ENCODE measurements at places on chromosomes 1 and 21.
A peak's percentile ranks its signal among the peaks of the same experiment; 100 is the strongest.

DNA sequence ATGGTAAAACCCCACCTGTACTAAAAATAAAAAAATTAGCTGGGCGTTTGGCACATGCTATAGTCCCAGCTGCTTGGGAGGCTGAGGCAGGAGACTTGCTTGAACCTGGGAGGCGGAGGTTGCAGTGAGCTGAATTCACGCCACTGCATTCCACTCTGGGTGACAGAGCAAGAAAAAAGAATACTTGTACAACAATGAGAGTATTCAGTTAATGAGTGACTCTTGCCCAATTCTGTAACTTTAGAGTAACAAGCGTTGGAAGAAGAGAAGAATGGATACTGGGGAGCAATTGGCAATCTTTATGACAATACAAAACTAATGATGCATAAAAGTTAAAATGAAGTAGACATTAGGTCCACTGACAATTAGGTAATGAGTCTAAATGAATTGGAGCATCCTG lies 10.5 kb downstream of the ANXA9 start:
- DNase-seq: no peak

GRCh38 chr1:218717575-218717974 lies 372.4 kb downstream of the TGFB2 start:
- no peak for DNase-seq

- no peak for DNase-seq
Observed at GRCh38 chr1:211580303-211580687, 1.3 kb upstream of the SLC30A1 start.

DNA sequence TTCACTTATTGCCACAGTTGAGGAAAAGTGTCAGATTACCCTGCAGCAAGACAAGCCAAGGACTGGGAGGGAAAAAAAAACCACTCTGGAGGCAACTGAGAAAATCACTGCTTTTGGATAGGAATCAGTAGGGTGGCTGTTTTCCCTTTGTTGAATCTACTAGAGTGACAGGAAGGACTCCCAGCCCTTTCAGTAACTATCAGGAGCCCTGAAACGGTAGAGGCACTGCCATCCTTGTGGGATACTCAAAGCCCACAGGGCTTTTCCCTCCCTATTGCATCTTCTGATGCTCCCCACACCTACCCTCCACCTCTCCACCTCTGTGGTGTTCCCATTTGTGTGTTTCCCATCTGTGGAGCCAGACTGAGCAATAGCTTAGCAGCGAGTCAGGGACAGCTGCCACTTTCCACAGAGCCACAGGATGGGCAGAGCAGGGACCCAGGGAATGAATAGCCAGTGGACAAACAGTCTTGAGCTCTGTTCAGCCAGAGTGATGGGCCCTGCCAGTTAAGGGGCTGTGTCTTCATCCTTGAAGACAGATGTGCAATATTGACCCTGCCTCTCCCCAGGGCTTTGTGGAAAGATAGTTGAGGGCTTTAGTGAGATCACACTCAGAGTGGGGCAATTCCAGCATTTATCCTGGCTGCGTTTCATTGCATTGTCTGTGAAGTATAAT lies 13.9 kb downstream of the UBIAD1 start:
- DNase-seq: peak; percentile 26

DNA sequence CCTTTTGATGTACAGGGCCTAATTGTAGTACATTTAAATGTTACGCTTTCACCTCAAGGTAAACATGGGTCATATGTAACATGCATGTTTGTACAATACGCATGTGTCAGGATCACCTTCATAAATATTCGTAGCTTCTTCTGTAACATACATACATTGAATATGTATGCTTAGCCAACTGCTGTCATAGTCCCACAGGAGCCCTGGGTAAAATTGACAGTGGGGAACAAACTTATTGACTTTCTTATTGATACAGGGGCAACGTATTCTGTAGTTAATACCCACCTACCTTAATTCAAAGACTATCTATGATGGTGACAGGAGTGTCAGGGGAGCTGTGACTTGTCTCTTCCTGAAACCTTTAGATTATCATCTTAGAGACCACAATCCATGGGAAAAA lies 3.7 kb upstream of the REN start:
- DNase-seq: no peak

DNA sequence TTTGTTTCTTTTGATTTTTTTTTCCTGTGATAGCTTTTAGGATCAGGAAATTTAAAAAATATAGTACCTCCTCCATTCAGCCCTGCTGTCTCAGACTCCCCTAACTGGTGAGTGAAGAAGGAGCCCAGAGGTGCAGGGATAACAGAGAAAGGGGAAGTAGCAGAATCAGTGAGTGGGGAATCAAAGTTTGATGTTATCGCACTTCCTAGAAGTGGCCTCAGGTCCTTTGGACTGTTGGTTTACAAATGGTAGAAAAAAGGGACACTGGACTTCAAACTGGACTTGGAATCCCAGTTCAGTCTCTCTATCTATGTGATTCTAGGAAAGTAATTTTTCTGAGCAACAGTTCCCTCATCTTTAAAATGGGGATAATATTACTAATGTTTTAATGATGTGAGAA lies 99.5 kb downstream of the FGGY start:
- DNase-seq: no peak

DNA sequence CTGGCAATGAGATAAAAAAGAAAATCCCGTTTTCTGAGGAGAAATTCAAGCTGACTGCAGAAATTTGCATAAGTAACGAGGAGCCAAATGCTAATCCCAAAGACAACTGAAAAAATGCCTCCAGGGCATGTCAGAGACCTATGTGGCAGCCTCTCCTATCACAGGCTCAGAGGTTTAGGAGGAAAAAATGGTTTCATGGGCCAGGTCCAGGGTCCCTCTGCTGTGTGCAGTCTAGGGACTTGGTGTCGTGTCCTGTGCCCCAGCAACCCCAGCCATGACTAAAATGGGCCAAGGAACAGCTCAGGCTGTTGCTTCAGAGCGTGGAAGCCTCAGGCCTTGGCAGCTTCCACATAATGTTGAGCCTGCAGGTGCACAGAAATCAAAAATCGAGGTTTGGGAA lies 456.5 kb downstream of the DPYD start:
- no peak for DNase-seq

DNA sequence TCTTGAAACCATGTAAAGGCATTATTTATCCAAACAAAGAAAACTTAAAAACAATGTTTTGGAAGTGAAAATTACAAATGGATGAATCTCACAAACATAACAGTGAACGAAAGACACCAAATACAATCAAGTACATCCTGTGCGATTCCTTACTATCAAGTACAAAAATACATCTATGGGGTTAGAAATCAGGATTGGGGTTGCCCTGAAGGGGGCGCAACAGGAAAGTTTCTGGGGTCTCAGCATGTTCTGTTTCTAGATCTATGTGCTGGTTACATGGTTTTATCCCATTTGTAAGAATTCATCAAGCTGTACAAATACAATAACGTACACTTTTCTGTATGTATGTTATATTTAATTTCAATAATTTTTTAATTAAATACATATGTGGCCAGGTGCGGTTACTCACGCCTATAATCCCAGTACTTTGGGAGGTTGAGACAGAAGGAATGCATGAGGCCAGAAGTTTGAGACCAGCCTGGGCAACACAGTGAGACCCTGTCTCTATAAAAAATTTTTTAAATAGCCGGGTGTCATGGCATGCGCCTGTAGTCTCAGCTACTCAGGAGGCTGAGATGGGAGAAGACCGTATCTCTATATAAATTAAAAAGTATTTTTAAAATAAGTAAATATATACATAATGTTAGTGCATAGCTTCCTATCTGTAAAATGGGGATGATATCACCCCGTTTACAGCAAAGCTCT lies 121.5 kb upstream of the SOD1 start:
- no peak for DNase-seq

GRCh38 chr21:40684726-40685125 lies 162.2 kb downstream of the DSCAM start:
- DNase-seq: no peak

DNA sequence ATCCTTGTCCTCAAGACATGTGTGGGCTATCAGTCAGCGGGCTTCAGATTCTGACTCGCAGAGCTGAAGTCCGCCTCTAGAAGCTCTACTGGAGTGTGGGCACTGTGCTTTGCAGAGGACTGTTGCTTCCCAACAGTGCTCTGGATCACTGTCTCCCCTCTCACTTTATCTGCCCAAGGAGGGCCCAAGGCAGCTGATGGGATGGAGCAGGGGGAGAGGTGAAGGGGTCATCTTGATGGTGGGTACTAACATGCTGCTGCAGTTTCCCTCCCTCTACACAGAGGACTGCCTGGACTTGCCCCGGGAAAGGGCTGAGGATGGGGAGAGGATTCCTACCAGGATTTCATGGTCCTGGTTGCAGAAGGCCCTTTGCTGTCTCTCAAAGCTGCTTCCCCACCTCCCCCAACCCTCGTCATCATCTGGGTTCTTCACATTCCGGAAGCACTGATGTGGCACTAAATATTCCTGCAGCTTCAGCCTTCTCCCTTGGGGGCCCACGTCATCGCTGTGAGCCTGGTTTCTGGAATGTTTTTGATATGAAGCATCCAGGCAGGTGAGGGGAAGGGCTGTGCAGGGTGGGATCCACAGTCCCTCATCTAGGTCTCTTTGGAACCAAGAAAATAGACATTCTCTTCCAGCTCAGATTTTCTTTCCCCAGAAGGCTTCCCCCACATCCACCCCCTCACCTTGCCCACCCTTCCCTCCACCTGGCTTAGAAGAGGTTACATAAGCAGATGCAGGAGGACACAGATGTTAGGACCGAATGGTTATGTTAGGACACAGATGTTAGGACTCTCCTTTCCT lies 23.2 kb downstream of the NUAK2 start:
- DNase-seq: peak; percentile 95

DNA sequence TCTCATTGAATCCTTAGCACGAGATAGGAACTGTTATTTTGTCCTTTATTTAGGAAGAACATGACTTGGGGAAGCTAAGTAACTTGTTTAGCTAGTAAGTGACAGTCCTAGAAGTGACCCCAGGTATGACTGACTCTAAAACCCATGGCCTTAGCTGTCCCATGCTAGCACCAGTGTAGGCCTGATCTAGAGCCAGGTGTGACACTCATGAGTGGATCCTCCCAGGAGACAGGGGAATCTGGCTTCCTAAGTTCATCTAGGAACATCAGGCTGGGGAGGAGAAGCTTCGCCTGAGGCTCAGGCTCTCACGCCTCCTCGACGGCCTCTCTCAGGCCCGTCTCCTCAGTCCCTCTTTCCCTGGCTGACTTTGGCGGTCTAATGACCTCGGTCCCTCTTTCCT lies 31.2 kb downstream of the CD48 start:
- no peak for DNase-seq

GRCh38 chr1:22332795-22333499 lies 118.7 kb upstream of the ZBTB40 start:
- no peak for DNase-seq

DNA sequence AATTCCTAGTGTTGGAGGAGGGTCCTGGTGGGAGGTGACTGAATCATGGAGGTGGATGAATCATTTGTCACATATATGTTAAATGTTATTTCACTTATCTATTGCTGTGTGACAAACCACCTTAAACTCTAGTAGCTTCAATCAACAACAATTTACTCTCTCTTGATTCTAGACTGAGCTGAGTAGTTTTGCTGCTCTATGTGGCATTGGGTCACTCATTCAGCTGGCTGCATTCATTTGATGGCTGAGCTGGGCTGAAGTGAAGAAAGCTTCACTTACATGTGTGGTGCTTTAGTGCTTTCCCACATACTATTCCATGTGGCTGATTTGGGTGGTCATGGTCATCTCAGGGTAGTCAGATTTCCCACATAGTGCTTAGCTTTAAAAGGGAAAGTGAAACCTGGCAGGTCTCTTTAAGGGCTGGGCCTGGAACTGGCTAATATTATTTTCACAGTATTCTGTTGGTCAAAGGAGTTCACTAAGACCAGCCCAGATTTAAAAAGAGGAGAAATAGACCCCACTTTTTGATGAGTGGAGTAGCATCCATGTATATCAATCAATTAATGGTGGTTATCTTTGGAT lies 10.5 kb downstream of the DNAH14 start:
- DNase-seq: no peak

DNA sequence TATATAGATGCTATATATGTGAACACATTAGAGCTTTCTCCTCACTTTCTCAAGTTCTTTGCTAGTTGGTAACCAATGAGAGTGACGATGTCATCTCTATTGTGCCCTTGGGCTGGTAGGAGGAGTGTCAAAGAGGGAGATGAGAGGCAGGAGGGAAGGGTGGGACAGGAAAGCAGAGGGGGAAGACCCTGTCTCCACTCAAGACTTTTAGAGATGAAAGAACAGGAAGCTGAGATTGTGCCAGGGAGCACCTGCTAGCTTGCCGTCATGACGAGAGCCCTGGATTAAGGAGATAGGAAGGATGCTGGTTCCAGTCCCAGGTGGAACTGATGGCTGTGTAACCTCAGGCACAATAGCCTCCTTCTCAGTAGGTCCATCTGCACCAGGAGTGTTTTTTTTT lies 16.7 kb downstream of the CNR2 start:
- DNase-seq: no peak

GRCh38 chr1:230790026-230790425 lies 42.8 kb downstream of the CAPN9 start:
- DNase-seq: no peak

- DNase-seq: no peak
Observed at GRCh38 chr1:234499119-234499942, 20.4 kb upstream of the TARBP1 start.

DNA sequence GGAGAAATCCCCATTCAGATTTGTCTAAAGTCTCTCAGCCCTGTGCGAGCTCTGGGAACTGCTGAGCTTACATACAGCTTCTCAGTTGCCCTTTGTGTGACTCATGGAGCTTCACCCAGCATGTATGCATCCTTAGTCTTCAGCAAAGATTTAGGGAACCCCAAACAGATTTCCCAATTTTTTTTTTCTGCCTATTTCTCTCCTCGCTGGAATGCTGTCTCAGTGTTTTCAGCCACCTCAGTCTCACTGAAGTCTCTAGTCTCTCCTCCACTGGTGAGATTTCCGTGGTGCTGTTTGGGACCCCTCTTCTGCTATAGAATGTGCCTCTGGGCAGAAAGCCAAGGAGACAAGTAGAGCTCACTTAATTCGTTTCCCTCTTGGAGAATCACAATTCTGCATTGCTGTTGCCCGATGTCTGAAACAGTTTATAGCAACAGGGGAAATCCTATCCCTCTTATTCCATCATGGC lies 28.1 kb upstream of the TXLNA start:
- DNase-seq: no peak

DNA sequence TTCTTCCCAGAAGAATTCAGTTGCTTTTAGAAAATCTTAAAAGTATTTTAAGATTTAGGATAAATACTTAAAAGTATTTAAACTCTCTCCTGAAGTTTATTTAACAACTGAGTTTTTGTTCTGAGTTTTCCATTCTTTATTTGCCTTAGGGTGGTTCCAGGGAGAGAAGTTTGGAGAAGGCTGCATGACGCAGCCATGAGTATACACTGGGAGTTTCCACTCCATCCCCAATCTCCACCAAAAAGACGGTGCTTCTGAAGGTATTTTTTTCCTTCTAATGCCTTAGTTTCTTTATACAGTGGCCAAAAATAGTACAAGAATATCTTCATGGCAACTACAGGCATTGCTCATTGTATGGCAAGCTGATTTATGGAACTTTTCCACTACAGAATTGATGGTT lies 122.7 kb downstream of the ST6GALNAC5 start:
- DNase-seq: no peak
